ENCODE measurements at places on chromosomes 11 and 22.
A peak's percentile ranks its signal among the peaks of the same experiment; 100 is the strongest.

DNA sequence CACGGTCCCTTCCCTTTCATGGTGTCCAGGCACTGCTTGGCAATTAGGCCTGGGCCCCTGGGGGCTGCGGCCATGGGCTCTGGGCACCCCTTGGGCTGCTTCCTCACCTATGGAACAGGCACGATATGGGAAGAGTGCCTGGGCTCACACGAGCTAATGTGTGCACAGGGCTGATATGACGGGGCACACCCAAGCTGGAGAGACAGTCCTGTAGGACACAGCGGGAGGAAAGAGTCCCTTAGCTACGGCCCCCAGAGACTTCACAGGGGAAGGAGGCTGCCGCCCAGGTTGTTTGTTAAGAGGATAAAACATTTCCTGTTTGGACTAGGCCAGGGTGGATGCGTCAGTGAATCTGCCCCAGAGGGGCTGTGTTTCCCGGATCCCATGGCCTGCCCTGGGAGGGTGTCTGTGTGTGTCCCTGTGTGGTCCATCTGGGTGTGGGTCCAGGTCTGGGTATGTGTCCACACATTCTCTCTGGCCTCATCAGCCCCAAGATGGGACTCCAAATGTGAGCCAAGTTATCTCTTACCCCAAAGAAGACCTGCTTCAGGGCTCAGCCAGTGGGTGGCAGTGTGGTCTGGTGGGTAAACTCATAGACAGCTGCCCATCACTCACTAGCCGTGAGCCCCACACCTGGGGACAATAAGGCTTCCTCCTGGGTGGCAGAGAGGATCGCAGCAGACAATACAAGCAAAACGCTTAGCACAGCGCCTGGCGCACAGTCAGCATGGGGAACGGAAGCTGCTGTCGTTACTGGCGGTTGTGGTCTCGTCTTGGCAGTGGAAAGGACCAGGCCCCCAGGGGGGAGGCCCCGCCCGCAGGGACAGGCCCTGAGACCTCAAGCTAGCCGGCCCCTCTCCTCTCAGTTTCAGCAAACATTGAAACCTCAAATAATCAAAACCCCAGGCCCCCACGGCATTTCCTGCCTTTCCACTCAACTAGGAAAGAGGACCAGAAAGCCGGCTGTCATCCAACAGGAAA lies 3.2 kb upstream of the EMID1 start:
- peak; percentile 99 for DNase-seq

- no peak for DNase-seq
Measured at GRCh38 chr11:44376423-44376822, 66.5 kb upstream of the ALX4 start.

- no peak for DNase-seq
Measured at GRCh38 chr11:80613655-80614054, 1172.8 kb upstream of the TENM4 start.

GRCh38 chr22:23542933-23543332 lies 37.2 kb downstream of the IGLL1 start:
- no peak for DNase-seq

DNA sequence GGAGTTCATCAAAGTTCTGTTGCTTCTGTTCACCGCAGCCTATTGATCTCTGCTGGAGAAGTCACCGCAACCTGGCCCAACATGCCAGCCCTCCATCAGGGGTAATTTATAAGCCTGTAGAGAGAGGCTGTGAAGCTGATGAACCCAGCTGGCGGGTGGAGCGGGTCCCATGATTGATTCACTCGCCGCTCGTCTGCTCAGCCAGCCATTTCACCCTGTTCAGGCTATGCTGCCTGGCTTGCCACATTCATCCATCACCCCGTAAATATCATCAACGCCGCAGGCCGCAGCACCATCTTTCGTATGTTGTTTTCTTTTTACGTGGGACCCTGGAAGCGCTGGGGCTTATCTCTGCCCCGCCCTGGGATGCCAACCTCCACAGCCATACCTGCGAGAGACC lies 116.7 kb upstream of the OPCML start:
- no peak for DNase-seq

DNA sequence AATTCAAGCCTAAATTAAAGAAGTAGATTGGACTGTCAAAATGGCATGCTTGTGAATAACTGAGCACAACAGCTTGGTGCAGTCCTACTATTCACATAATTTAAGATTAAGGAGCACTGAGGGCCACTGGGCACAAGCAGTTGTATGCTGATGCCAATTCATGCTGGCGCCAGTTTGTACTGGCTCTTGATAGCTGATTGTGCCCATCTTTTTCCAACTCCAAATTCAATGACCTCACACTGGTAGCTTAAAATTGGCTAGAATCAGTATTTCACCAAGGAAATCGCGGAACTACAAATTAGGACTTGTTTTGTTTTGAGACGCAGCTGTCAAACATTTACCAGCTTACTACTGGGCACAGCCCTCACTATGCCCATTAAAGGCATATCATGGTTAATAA lies 969.2 kb downstream of the JRKL start:
- no peak for DNase-seq

DNA sequence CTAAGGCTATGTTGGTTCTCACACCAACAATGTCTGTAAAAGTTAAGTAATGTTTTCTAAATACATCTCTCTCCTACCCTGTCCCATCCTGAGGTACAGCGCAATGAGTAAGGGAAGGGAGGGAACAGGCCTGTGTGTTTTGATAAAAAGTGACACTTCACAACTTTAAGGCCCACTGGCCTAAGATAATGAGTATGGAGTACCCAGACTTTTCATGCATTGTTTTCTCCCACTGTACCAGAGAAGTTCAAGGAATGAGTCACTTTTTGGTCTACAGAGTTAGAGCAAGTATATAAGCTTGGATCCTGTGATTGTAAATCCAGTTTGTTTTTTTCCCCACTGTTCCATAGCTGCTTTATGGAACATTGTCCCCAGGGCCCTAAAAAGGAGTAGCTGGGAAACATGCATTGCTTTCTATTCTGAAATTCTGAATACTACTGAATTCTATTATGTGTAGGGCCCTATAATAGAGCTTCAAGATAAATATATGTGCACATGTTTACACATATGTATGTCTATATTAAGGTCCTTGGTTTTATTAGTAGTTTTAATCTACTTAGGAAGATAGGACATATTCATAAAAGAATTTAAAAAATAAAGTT lies 29.8 kb downstream of the KCNE3 start:
- DNase-seq = no peak

GRCh38 chr11:102451681-102452460 lies 694 bp downstream of the TMEM123 start:
- peak; percentile 89 for DNase-seq

- DNase-seq = no peak
Measured at GRCh38 chr11:95242091-95242844, 11.3 kb upstream of the SESN3 start.

DNA sequence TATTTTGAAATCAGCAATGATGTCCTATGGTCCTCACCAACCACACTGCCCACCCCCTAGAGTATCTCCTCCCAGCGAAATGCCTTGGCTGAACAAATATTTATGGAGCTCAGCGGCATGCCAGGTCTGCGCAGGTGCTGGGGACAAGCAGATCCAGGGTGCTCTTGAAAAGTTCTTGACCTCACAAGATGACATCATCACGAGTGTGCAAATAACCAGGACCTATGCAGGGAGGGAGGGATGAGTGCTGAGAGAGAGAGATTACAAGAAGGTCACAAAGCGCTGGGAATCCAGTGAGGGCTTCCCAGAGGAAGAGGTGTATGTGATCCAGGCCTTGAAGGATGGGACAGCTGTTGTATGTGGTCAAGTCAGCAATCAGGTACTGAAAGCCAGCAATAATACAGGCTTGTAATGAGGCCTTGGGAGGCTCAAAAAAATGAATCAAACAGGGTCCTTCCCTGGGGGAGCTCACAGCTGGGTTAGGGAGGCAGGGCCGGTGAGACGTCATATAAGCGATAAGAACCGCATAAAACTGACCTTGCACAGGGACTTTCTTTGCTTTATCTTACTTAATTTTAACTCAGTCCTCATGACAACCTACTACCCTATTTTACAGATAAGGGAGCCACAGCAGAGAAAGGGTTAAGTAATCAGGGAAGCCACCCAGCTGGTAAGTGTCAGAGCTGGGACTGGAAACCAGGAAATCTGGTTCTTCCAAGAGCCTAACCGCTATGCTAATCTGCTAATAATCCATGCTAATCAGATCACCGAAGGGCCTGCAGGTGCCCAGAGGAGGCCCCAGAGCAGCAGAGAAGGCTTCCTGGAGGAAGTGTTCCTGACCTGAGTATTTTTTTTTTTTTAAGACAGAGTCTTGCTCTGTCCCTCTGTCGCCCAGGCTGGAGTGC lies 8.2 kb downstream of the ARRB1 start:
- no peak for DNase-seq

GRCh38 chr11:111135778-111136570 lies 109.6 kb upstream of the POU2AF2 start:
- no peak for DNase-seq

DNA sequence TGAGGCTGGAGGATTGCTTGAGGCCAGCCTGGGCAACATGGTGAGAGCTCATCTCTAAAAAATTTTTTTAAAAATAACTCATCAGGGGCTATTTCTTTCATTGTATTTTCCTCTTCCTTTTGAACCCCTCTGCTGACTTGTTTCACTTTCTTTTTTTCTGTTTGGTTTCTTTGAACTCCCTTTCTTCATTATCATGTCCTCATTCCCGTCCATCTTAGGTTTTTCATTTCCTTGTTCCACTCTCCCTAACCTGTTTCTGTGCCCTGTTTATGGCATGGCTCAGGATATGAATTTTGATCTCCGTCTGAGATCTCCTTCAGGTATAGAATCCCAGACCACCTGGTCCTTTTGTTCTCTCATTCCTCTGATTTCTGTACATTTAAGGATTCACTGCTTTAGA lies 12.5 kb downstream of the MARK2 start:
- DNase-seq = peak; percentile 34

DNA sequence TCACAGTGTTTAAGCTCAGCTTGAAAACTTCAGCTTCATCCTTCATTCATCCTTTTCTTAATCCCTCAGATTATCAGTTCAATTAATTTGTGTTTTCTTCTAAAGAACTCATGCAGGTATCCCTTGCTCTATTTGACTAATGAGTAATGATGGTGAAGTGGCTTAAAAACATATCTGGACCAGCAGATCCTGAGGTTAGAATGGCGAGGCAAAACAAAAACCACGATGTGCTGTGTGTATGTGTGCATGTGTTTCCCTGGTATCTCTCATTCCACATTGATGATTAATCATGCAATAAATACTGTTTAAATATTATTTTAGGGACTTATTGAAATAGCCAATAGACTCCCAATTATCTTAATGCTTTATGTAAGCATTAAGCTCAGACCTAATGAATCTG lies 437.0 kb downstream of the DYNC2H1 start:
- DNase-seq = no peak

- DNase-seq = no peak
Measured at GRCh38 chr22:32177221-32177765, 18.2 kb upstream of the C22orf42 start.

DNA sequence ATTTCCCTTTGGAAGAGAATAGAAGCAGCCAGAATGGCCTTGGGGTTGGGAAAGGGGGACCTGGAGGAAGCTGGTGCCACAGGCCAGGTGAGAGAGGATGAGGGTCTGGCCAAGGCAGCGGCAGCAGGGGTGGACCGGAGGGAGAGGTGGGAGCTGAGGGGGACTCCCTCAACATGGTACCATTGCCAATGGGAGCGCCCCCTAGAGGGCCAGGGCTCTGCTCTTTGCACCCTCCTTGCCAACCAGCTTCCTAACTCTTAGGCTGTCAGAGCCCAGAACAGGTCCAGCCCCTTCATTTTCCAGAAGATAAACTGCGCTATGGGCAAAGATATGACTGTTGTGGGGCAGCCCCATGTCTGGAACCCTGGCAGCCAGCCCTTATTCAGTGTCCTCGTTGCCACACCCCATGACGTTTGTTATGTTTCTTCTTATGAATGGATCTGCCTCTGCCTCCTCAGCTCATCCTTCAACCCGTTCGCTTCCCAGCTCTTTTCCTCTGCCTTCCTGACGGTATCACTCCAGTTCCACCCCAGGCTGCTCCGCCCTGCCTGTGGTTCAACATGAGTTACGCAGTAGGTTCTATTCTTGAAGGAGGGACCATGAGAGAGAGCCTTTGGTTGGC lies 185.2 kb downstream of the GRIK4 start:
- no peak for DNase-seq

DNA sequence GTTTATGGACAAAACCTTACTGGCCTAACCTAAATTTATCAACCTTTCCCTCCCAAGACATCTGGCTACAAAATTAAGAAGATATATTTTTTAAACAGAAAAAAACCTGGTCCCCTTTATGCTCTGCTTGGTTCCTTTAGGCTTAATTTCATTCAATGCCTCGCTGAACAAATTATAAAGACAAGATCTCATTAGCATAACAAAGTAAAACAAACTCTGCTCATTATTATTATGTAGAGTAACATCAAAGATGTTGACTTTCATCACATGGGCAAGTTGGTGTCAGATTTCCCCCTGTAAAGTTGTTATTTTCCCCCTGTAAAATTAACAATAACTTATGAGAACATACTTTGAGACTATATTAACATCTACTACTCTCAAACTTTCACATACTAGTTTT lies 11.0 kb downstream of the RRAS2 start:
- no peak for DNase-seq

GRCh38 chr11:119006656-119007055 lies 8.7 kb downstream of the CENATAC start:
- DNase-seq = no peak

DNA sequence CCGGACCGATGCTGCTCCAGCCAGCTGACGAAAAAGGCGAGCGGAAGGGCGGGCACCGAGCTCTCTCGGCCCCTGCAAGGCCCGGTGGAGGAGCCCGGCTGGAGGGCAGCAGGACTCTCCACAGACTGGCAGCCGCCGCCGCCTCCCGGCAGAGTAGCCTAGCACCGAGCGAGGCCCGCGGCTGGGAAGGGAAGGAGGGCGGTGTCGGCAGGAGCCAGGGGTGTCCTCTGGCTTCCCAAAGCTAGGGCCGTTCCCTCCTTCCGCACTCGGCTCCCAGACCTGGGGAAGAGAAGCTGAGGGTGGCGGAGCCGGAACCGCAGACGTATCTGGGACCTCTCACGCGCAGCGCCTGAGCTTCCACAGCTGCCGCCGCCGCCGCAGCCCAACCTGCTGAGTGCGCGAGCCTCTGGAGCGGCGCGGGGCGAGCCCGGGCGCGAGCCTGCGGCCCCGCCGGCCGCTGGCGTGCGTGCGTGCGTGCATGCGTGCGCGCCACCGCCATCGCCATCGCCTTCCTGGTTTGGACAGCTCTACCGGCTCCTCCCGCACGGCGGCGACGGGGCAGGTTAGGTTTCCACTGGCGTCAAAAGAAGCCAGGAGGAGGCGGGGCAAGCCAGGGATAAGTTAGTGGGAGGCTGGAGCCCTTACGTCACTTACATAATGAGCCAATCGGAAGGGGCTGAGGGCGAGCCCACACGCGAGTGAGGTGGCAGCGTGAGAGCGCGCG lies at the start of gene RAB6A:
RAB6A (minus strand) TSS at position 396 of the 724 bp plus-strand sequence. CDS start 439 bp downstream, outside the sequence.
- DNase-seq = peak; percentile 99

- no peak for DNase-seq
Measured at GRCh38 chr11:92740276-92740675, 229.2 kb upstream of the MTNR1B start.

DNA sequence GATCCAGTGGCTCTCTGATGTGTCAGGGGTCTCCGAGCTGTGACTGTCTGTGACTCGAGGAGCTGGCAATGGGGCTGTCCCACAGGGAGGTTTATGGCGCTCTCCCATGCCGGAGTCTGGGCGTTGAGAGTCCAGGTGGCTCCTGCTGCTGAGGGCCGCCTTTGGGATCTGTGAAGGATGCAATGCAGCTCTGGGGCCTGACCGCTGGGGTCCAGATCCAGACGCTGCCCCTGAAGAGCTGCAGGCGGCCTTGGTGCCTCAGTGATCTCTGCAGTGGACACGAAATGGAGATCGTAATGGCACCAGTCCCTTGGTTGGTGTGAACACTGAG lies 155.3 kb downstream of the TBC1D22A start:
- no peak for DNase-seq

All from MM.1S (cell line).